Astrocyte of the spinal cord (primary cell): ENCODE measurements at places on chromosomes 2 and 18.
A peak's percentile ranks its signal among the peaks of the same experiment; 100 is the strongest.

- no peak for DNase-seq
Observed at GRCh38 chr18:49878567-49879270, 65.4 kb upstream of the ACAA2 start.

DNA sequence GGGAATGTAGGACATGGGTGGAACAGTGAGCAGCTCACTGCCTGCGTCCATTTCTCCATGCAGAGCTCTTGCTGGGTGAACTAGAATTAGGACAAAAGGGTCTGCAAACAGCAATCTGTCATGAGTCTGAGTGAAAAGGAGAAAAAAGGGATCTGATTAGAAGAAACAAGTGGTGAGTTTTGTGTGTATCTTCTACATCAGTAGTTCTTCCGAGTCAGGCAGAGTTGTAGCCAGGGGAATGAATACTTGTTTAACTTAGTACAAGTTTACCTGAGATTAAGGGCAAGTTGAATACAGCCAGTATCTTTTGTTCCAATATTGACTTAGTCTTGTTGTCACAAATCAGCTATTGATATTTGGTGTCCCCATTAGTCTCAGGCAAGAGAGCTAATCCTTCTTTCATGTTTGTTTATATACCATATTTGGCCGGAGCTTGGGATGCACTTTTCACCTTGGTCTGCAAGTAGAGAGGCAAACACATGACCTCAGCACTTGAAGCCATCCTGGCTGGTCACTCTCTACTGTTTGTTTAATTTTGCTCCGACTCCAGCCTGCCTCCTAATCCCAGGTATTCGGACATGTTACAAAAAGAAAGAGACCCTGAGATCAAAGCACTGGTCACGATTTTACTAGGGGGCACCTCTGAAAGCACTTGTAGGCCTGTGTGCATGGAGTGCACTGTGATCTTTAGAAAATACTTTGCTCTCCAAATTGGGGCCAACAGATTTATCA is 211.0 kb upstream of the NT5C1B start:
- DNase-seq = no peak

DNA sequence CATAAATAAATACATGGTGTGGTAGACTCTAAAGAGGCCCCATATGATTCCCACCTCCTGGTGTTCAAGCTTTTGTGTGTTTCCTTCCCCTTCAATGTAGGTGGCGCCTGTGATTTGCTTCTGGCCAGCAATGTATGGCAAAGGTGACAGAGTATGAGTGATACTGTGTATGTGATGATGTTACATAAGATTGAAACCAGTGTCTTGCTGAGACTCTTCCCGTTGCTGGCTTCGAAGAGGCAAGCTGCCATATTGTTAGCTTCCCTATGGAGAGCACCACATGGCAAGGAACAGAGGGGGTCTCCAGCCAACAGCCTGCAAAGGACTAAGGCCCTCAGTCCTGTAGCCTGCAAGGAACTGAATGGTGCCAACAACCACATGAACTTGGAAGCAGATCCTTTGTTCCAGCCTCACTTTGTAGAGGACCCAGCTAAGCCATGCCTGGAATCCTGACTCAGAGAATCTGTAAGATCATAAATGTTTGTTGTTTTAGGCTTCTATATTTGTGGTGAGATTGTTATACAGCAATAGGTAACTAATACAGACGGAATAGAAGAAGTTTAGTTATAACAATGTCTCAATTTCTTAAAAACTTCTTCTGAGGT is 1.7 kb upstream of the SMAD4 start:
- DNase-seq = peak; percentile 72

DNA sequence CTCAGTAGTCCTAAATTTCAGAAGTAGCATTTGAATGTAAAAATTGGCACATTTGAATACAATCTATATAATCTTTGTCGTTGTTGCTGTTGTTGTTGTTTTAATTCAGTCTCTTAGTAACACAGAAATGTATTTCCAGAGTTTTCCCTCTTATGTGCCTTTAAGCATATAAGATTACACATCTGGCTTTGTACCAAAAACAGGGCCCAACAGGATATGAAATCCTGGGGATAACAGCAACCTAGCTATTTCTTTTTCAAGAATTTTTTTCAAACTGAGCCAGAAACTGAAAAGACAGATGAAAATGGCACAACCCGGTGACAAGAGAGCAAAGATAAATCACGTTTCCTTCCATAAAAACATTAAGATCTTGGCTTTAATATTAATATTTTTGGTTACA is 906.7 kb downstream of the NRXN1 start:
- DNase-seq = no peak

DNA sequence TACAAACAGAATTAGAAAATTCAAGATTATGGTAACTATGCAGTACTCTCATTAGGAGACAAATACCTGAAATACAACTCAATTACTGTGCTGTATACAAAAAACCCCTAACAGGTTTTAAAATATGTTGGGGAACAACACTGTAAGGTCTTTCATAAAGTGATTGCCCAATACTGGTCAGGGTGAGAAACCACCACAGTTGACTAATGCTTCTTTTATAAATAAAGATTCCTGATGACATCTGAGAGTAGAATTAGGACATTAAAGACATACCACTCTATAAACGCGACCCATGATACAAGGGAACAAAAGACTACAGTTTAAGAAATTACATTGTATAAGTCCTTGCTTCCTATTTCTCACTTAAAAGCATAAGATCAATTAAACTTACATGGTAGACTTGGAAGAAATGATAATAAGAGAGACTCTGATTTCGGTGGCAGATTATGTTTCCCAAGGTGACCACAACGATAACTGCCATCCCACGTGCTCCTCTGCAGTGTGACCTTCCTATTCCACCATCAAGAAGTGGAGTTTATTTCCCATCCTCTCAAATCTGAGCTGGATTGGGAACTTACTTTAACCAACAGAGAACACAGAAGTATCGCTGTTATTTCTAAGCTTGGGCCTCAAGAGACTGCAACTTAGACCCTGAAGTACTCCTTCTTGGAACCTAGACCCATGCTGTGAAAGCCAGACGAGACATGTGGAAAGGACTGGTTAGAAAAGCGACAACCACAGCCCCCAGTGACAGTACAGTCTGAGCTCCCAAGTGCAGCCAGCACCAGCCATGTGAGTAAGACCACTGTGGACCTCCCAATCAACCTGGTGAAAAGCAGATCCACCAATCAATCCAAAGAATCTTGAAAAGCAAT is 52.3 kb downstream of the ZNF521 start:
- DNase-seq = peak; percentile 63

GRCh38 chr2:42809819-42810120 is 17.4 kb upstream of the HAAO start:
- peak; percentile 81 for DNase-seq

DNA sequence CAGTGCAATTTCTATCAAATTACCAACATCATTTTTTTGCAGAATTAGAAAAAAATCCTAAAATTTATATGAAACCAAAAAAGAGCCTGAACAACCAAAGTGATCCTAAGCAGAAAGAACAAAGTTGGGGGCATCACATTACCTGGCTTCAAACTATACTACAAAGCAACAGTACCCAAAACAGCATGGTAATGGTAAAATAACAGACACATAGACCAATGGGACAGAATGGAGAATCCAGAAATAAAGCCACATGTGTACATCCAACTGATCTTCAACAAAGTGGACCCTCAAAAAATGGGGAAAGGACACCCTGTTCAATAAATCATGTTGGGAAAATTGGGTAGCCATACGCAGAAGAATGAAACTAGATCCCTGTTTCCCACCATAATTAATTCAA is 245.7 kb upstream of the CTAGE1 start:
- no peak for DNase-seq

- no peak for DNase-seq
Observed at GRCh38 chr2:218077464-218078216, 8.6 kb downstream of the RUFY4 start.

- no peak for DNase-seq
Observed at GRCh38 chr2:1923541-1923940, 179.2 kb upstream of the PXDN start.

GRCh38 chr2:44330801-44331200 is 30.5 kb downstream of the PREPL start:
- DNase-seq = no peak

DNA sequence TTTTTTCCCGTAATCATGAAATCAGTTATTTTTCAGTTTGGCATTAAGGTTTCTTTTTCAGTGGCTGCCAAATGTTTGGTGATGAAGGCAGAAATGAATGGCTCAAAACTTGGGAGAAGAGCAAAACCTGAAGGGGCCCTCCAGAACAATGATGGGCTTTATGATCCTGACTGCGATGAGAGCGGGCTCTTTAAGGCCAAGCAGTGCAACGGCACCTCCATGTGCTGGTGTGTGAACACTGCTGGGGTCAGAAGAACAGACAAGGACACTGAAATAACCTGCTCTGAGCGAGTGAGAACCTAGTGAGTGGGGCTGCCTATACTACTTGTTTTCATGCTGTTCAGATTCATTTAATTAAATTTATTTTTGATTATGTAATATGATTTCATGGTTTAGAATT is 29.2 kb upstream of the MSH2 start:
- DNase-seq = no peak

DNA sequence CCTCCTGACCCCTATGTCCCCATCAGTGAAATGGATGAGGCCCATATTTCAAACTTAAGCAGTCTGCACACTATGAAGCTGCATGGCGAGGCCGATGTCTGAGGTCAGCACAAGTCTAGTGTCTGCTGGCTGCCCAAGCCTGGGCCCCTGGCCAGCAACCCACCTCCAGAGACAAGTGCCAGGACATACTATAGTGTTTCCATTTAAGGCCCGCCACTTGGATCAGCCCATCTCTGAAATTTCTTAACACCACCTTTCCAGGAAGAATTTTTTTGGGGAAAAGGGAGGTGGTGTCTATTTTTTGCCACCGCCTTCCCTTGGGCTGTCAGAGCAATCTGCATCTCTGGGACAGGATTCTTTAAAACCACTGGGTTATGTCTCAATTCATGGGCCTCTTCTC is 1.8 kb downstream of the ACVR1 start:
- no peak for DNase-seq

GRCh38 chr2:198408171-198408570 is 603.8 kb downstream of the PLCL1 start:
- DNase-seq = no peak

DNA sequence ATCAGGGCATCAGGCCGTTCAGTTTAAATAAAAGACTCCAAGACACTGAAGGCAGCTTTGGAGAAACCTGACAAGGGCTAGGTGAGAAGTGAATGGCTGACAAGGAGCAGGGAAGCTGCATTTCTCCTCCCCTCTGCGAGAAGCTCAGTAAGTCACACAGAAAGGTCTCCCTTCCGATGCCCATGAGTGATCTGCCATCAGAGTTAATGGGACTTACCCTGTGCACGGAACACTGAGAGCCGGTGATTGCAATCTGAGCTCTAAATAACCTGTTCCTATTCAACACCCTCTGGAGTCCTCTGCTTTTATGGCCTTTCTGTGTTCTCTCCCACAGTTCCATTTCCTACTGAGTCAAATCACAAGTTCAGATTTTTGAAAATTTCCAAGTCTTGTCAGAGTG is 322.2 kb upstream of the MYT1L start:
- no peak for DNase-seq

GRCh38 chr2:151277067-151277466 is 12.4 kb downstream of the NMI start:
- no peak for DNase-seq

- no peak for DNase-seq
Observed at GRCh38 chr18:13483316-13484270, 242.8 kb downstream of the FAM210A start.

- DNase-seq = no peak
Observed at GRCh38 chr2:65357095-65357958, 75.1 kb downstream of the SPRED2 start.

- no peak for DNase-seq
Observed at GRCh38 chr2:28748176-28748575, 3.5 kb upstream of the PPP1CB start.

DNA sequence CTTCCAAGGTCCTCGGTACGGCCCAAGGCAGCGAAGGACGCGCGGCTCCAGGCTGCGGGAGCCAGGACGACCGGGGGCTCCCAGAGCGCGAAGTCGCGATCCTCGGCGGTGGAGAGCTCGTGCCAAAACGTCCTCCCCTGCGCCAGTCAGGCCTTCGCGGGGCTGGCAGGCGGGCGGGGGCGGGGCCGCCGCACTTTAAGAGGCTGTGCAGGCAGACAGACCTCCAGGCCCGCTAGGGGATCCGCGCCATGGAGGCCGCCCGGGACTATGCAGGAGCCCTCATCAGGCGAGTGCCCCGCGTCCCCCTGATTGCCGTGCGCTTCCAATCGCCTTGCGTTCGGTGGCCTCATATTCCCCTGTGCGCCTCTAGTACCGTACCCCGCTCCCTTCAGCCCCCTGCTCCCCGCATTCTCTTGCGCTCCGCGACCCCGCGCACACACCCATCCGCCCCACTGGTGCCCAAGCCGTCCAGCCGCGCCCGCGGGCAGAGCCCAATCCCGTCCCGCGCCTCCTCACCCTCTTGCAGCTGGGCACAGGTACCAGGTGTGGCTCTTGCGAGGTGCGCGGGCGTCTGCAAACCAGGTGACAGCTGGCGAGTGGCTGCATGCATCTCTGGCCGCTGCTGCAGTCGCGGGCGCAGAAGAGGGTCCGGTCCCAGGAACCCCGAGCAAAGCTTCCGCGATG is at the start of gene CIDEA:
CIDEA (plus strand) TSS at position 226 of the 684 bp plus-strand sequence; CDS start at position 249, 23 bp downstream.
- no peak for DNase-seq

DNA sequence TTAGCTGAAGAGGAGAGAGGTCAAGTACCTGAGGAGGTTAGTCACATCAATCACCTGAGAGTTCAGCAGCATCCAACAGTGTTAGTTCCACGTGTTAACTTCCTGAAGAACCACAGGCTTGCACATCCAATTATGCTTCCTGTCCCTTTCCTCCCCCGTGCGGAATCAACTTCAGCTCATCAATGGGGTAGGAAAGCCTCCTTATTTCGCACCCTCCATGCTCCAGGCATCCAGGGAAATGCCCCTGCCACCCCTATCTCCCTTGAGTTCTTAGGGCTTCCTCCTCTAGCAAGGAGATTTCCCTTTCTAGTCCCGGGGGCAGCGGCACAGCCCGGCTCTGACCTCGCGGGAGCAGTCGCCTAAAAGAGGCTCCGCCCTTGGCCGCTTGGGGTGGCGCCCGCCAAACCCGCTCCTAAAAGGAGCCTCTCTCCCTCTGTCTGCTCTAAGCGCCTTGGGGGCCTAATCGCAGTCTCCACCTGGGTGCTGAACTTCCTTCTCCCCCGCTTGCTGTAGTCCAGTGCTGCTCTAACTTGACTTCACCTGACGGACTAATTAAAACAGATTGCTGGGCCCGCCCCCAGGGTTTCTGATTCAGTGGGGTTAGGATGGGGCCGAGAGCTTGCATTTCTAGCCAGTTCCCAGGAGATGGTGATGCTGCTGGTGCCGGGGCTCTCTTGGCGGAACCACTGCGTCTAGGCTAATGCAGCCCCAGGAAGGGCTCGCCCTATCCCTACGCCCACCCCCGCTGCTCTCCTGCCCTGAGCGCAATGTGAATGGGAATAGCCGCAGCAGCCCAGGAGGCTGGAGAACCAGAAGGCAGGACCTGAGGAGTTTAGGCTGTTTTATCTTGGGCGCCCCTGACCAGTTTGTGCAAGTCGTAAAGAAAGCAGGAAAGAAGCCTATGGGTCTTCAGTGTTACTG is 3.4 kb upstream of the TET3 start:
- no peak for DNase-seq

DNA sequence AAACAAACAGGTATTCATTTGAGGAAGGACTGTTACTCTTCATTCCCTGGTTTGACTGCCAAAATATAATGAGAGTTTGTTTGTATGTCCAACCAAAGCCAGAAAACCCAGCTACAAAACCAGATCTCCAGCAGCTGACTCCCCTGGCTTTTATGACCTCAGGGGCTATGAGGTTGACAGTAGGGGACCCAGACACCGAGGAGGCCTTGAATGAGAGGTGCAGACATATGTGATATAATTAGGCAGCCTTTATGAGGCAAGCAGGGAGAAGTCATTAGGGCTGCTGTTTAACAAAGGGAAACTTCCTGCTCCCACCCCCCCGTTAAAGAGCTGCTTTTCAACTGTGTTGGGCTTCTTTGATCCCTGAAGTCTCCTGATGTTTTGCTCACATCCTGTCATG is 236.7 kb downstream of the SLC4A3 start:
- DNase-seq = no peak
